Activated CD4-positive, alpha-beta T cell treated with anti-CD3 and anti-CD28 coated beads, Interleukin-2, Interleukin-4, amounts not matched to agents 100 ng/mL and 50 ng/mL, durations not matched to agents 16 hours and 8 hours (primary cell): ENCODE measurements at places on chromosomes 5 and 9.

DNA sequence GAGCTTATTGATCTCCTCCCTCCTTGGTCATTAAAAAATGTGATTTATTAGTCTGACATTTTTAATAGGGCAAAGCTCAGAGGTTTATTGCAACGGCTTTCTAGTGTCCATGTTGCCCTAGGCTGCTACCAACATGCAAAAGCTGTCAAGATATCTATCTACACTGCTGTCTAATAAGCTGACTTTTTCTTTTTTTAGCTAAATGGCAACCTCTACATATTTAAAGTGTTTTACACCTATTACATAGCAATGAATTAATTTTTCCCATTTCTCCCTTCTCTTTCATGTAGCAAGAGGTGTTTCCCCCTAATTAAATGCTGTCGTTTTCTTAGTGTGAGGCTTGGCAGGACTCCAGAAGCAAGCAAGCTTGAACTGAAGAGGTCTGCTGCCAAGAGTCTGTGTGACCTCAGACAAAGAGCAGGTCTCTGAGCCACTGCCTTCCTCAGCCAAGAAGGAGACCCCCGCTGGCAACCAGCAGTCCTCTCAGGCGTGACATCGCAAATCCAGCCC is 79.4 kb downstream of the GAS1 start:
- no peak for DNase-seq

GRCh38 chr5:102539996-102540728 is 41.4 kb upstream of the SLCO6A1 start:
- DNase-seq: no peak

DNA sequence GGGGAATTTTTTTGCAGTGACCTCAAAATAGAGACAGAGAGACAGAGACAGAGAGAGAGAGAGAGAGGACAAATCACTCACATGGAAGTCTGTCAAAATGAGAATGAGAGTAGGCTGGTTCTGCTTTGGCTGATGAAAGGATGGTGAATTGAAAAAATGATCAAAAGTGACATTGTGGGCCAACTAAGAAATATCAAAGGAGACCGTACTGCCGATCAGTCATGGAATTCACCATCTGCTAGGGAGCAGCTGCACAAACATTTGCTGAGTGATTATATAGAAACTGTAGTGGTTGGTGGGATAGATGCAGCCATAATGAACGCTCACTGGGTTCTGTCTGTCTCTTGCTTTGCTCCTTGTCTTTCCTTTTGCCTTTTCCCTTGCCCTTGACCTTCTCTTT is 476.6 kb upstream of the SGCD start:
- no peak for DNase-seq

- DNase-seq: no peak
Observed at GRCh38 chr5:107567901-107568671, 102.7 kb downstream of the EFNA5 start.

- DNase-seq: no peak
Observed at GRCh38 chr9:129073404-129073803, 7.5 kb upstream of the DOLPP1 start.

DNA sequence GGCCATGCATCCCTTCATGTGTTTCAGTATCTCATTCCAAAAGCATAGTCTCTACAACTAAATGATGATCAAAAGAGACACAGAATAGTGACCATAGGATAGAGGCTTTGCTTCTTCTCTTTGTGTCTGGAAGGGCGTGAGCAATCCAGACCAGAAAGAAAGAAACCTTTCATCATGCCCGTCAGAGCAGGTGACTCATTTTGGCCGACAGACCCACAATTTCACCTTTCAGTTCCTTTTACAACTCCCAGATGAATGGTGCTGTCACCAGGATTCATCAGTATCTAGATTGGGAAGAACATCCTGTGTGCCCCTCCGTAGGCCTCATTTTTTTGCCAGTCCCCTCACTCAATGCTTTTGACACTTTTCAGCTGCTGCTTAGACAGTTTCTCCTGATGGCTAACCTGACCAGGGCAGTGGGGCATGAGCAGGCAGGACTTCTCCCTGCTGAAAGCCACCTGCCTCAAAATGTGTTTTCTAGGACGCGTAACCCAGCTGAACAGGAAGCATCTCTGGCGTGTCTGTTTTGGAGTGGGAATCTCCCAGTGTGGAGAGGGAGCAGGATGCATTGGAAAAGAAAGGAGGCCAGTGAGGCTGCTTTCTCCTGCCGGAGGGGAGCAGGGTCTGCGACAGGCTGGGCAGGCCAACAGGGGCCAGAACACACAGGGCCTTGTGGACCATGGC is 21.2 kb downstream of the ABLIM3 start:
- no peak for DNase-seq

DNA sequence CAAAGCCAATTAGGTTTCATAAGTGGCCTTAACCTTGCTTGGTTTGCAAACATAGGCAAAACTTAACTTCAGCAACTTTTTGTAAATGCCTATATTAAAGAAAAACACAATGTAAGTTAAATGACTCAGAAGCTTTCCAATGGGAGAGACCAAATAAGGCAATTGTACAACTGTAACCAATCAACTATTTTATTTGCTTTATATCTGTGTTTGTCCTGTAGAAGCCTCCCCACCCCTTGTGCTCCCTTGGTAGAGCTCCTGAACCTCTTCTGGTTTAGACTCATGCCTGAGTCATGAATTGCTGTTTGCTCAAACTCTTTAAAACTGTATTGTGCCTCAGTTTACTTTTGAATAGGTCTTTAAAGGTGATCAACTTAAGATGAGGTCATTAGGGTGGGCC is 3.0 kb upstream of the C1QTNF3 start:
- no peak for DNase-seq

DNA sequence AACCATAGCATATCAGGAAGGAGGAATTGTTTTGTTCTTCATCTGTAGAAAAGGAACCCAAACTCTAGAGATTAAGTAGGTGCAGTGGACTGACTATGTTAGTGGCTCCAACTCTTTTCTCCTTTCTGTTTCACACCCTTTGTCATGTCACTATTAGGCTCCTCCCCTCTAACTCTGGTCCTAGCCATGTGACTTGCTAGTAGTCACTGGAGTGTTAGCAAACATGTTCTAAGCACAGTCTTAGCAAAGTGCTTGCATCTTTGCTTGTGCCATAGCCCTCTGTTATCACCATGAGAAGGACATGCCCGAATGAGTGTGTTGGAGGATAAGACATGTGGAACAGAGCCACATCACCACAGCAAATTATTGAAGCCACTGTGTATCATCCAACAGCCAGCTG is 55.4 kb upstream of the PPP3R2 start:
- DNase-seq: no peak

DNA sequence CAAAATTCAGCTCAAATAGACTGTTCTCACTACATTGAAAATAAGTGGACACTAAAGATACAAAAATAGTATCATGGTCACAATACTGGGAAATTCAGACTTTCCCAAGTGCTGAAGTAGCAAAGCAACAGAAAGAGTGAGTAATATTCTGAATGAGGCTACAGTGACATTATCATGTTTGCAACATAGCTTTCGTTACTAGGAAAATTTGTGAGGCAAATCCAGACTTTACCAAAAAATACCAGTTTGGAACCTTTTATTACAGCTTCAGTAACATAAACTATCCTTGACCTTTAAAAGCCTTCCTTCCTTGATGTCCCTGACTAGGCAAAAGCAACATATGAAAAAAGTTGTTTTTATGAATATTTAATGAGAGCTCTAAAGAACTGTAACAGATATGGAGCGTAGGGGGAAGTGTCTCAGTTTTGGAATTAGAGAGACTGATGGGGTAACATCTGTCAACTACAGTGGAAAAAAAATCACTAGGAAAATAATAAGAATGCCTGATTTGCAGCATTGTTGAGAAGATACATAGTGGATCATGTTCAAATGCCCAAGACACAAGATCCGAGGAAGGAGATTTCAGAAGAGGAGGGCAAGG is 312.9 kb downstream of the ADGRV1 start:
- DNase-seq: no peak

GRCh38 chr5:132050661-132051552 is 9.5 kb upstream of the IL3 start:
- DNase-seq: no peak

GRCh38 chr9:126612813-126613641 is 701 bp upstream of the LMX1B start:
- DNase-seq: no peak

GRCh38 chr5:72936893-72937292 is 18.9 kb upstream of the FCHO2 start:
- DNase-seq: no peak

DNA sequence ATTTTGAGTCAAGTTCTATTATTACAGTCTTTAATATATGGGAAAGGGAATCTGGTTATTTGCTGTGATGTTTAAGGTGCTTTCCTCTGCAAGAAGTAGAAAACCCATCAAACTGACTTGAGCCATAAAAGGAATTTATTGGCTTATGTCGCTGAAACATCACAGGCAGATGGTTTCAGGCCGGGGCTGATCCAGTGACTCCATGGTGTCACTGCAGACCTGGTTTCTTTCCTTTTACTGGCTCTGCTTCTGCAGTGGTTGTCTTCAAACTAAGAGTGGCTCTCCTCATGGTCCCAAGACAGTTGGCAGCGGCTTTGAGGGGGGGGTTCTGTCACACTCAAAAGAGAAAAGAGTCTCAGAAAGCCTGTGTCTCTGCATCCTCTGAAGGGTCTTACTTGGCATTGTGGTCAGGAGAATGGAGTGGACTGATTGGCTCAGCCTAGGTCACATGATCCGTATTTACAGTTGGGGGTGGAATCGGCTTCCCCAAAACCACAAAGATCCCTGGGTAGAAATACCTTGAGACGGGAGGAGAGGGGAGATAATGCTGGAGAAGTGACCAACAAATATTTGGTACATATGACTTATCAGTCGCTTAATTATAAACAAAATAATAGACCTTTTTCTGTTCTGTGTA is 106.3 kb downstream of the DAPK1 start:
- DNase-seq: no peak

GRCh38 chr5:68396722-68397121 is 181.2 kb downstream of the PIK3R1 start:
- DNase-seq: no peak

DNA sequence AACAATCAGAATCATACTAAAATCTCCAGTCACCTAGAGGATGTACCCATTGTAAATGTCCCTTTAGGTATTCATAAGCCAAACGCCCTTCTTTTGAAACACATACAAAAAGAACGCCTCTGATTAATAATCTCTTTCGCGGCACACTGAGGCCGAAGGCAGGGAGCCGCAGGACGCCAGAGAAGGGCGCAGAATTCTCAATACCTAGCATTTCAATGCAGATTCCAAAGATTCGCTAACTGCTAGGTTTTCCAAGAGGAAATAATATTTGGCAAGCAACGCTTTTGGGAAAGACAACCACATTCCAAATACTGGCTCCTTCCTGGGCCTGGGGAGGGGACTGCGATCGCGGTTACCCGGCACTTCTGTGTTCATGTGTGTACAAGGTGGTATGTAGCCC is 203.3 kb downstream of the MEF2C start:
- DNase-seq: no peak

DNA sequence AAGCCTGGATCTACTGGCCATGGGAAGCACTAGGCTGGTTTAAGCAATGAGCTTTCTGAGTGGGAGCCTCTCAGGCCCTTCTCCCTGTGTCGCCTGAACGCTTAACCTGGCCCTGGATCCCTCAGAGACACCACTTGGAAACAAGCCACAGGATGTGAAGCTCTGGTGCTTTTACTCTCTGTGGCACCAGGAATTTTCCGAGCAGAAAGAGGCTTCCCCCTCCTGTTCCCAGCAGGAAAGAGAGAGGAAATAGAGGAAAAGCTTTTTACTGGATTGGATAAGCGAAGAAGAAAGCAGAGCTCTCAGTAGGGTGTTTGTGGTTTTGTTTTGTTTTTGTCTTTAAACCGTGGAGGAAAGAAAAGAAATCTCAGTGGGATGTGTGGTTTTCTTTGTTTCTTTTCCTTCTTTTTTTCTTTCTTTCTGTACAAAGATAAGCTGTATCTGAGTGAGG is 34.5 kb downstream of the COL15A1 start:
- DNase-seq: no peak

DNA sequence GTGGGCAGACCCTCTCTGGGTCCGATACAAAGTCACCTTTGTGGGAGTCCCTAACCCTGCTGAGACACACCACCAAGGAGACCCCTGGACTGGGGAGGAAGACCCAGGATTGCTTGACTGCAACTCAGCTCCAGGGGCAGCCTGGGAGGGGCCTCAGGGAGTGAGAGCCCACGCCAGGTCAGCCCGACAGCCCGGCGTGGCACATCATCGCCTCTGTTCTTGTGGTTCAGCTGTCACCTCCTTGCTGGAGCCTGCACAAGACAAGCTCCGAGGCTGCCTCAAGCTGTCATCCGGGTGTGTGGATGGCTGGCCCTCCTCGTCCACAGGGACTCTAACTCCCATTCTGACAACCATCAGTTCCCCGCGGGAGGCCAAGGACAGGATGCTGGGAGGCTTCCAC is 133.6 kb downstream of the ZNF354C start:
- DNase-seq: no peak

DNA sequence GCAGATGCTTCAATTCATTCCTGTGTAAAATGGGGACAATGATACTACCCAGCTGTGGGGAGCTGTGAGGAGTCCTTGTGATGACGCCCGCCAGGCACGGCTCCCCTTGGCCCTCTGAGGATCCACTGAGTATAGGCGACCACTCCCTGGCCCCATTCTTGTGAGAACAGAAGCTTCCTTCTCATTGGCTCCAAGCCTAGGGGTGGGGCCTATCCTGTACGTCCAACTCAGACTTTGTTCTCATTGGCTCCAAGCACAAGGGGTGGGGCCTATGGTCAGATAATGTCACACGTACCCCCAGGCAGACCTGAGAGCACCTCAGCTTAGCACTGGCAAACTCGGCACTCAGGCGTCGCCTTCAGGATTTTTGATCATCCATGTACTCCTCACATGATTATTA is 232.9 kb upstream of the MVB12B start:
- no peak for DNase-seq

DNA sequence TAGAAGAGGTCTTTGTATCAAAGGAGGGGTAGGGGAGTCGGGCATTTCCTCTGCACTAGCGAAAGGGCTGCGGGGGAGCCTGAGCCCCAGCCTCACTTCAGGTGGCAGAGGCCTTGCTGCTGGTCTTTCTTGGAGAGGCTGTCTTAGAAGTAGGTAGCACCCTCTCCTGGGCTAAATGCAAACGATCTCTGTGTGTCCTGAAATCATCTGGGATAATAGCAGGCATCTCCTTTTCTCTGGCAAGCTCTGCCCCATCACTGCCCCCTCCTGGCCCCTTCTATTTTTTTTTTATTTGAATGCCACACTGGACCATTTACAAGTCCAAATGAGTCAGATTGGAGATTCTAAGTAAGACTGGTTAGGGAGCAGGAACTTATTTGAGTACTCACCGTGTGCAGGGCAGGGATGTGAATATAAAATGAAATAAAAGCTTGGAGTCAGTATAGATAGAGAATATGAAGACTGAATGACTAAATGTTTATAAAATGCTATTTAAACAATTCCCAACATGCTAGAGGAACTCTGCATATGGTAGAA is 137.1 kb downstream of the FGF1 start:
- DNase-seq: peak; percentile 37
